ENCODE measurements at places on chromosomes 11 and 22.

DNA sequence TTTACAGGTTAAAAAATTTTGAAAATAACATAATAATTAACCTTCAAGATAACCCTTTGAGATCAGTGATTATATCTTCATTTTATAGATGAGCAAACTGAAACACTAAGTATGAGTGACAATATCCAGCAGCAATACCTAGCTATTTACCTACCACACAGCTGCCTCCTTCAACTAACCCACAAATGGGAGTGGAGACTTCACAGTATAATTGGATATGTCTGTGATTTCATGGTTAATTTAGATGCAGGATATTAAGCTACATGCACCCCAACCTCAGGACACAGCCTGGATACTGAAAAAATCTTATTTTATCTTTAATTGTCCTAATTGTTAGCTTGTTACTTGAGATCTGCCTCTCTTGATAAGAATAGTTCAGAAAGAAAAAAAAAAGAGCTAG is 297.2 kb upstream of the ANO5 start:
- DNase-seq = no peak

DNA sequence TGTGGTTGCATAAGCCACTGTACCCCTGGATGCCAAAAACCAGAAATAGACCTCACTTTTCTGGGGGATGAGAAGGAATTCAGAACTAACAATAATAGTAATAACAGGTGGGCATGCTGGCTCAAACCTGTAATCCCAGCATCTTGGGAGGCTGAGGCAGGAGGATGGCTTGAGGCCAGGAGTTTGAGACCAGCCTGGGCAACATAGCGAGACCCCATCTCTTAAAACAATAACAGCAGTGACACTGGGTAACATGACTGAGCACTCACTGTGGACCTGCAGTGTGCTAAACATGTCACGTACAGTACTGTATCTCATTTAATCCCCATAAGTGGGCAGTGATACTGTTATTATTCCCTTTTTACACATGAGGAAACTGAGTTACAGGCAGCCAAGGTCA is 10.0 kb downstream of the FLRT1 start:
- DNase-seq = no peak

DNA sequence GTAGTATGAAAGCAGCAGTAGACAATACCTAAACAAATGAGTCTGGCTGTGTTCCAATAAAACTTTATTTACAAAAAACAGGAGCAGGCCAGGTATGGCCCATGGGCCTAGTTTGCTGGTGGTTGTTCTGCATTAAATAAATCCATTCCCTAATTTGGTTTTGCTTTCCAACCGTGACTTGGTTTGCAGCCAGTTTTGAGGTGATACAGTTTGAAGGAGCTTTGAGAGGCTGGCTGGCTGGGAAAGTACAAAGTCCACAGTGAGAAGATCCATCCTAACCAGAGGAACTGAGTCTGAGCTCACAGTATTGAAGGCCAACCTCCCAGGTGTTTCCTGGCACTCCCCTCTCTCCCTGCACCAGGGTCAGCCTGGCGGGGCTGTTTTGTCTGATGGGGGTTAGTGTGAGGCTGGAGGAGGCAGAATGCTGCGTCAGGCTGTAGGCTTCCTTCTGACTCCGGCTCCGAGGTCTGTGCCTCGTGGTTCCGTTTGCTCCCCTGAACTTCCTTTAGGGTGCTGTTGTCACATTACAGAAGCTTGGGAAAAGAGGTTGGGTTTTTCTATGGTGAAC is 129.5 kb downstream of the MICAL2 start:
- no peak for DNase-seq

GRCh38 chr11:6587360-6587953 is 16.0 kb downstream of the RRP8 start:
- no peak for DNase-seq

GRCh38 chr11:68978931-68979594 is 1.7 kb downstream of the MRGPRD start:
- no peak for DNase-seq

DNA sequence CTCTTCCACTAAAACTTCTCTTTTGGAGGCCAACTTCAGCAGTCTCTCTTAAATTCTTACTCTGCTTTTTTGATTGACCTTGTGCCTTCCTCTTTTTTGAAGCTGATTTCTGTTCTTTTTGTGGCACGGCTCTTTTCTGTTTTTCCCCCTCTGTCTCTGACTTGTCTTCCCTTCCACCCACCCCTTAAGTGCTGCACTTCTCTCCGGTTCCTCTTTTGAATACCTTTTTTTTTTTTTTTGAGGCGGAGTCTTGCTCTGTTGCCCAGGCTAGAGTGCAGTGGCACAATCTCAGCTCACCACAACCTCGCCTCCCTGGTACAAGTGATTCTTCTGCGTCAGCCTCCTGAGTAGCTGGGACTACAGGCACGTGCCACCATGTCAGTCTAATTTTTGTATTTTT is 211.9 kb downstream of the BLID start:
- no peak for DNase-seq

- DNase-seq = no peak
These were observed 1491.9 kb downstream of the FAM181B start for GRCh38 chr11:81241672-81242275.

DNA sequence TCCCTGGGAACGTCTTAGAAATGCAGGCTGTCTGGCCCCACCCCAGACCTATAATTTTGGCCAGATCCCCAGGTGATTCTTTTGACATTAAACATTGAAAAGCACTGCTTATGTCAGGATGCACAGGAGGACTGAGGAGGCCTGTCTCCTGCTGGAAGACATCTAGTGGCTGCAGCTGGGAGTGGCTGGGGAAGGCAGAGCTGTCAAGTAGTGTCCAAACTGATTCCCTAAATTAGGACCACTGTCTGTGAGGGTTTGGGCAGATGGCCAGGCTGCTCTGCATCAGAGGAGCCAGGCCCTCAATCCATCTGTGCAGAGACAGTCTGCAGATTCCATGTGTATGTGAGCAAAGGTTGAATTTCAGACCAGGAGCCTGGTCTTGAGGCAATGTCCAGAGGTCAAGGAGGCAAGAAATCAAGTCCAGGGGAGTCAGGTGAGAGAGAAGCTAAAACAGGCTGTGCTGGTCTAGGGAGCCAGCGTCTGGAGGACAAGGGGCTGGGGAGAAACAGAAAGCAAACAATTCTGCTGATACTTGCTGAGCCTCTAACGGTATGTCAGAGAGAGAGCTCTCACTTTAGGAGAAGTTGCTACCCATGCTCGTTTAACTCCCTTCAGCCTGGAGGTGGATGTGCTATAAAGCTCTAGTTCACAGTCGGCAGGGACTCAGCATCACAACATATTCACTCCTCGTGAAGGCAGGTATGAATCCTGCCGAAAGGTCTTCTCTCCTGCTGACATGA is 15.3 kb upstream of the SYTL2 start:
- peak; percentile 38 for DNase-seq

DNA sequence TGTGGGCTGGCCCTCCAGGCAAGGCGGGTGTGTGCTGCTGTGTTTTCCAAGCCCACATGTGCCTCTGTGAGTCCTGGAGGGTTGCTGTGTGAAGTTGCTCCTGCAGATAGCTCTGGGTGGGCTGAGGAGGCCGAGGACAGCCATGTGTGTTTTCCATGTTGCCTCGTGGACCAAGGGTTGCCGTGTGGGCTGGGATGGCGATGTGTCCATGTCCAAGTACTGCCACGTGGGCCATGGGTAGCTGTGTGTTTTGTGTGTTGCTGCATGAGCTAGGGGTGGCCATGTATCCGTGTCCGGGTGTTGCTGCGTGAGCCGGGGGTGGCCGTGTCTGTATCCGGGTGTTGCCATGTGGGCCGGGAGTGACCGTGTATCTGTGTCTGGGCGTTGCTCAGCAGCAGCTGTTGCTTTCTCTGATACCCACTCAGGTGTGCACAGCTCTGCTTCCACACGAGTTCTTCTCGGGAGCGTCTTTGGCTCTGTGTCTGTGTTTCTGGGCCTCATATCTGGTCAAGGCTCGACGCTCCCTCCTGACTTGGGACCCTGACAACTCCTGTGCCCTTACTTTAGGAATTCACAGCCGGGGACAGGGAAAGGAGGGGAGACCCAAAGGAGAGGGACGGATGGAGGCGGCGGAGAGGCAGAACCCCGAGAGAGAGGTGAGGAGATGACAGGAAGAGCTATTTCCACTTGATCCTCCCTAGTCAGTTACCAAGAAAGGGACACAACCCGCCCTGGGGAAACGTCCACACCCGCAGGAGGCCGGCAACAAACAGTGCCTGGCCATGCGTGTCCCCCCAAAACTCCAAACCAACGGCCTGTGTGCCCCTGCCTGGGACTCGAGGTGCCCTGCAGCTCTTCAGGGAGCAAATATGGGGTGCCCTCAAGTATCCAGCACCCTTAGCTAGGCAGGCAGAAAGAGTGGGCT is 83.1 kb downstream of the PHF21B start:
- no peak for DNase-seq
